ENCODE measurements at places on chromosomes 12 and 14.
A peak's percentile ranks its signal among the peaks of the same experiment; 100 is the strongest.

- DNase-seq, result peak; percentile 53
Measured at GRCh38 chr14:32896979-32897697, 41.5 kb upstream of the NPAS3 start.

DNA sequence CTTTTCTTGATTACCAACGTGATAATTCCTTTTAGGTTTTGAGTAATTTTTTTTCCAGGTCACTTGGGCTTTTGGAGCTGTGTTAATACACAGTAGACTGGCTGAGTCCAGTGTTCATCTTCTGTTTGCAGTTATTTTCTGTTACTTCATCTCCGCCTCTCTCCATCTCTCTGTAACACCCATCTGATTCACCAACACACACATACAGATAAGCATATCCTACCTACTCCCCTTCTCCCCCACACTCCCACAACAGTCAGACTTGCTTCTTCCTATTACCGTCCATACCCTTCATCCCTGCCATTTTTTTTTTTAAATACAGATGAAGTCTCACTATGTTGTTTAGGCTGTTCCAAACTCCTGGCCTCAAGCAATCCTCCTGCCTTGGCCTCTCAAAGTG lies 72.7 kb upstream of the MANSC4 start:
- no peak for DNase-seq

DNA sequence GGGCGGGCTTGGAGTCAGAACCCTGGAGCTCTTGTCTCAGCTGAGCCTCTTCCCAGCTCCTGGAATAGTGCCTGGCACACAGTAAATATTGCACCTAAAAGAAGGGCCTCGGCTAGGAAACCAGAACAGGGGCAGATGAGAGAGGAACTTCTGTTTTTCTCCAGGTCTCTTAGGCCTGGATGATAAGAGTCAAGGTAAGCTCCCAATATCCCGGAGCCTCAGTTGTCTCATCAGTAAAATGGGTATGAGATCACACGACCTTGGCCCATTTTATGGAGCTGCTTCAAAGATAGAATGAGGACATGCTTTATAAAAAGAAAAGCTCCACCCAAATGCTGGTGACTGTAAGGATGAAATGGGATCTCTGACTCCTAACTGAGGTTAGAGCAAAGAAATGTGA lies 202.2 kb downstream of the TTC7B start:
- no peak for DNase-seq

DNA sequence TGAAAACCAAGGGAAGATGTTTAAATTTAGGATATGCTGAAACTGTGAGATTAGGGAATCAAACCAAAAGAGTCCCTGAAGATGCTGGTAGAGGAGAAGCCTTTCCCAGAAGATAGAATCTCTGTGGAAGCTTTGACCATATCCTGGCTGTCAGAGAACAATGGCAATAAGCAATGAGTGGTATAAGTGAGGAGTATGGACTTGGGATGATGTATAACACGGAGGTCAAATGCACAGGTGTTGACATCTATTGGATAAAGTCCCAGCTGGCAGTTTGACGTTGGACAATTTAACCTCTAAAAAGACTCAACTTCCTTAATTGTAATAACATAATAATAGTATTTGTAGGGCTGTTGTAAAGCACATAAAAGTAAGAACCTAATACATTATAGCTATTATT lies 30.1 kb upstream of the CLEC14A start:
- no peak for DNase-seq

- DNase-seq, result no peak
Measured at GRCh38 chr12:49403971-49404450, 36.7 kb downstream of the SPATS2 start.

DNA sequence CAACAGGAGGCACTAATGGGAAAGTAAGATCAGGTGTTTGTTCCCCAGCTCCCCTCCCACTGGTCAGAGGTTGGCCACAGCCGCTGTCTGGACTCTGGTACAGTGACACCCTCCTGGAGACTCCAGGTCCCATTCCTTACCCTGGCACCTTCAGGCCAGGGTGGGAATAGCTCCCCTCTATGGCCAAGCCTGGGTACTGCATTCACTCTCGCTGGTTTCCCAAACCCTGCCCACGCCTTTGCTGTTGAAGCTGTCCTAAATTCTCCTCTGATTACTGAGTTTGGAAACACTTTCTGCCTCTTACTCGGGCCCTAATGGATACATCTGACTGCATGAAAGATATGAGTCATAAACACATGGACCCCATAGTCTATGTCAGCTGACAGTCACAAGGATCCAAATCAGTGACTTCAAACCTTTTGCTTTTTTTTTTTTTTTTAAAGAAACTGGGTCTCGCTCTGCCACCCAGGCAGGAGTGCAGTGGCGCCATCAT lies 17.9 kb downstream of the HRK start:
- peak; percentile 49 for DNase-seq

DNA sequence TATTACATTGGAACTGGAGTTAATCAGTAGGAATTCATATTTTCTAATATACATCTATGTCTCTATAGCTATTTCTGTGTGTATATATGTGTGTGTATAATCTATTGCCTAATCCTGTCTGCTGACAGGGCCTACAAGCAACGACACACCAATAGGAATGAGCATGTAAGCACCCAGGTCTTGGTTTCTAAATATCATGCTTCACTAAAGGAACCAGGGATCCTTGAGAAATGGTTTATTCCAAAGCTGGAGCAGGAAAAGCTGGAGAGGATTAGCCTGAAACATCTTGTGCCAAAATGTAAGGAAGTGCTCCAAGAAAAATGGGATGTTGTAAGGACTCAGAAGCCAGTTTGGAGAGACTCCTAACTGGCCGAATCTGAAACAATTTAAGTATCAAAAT lies 29.3 kb upstream of the LGALS3 start:
- DNase-seq, result no peak

GRCh38 chr12:127690161-127690560 lies 576.8 kb upstream of the TMEM132C start:
- DNase-seq, result no peak

GRCh38 chr12:71063087-71063486 lies 94.7 kb downstream of the TSPAN8 start:
- DNase-seq, result no peak

DNA sequence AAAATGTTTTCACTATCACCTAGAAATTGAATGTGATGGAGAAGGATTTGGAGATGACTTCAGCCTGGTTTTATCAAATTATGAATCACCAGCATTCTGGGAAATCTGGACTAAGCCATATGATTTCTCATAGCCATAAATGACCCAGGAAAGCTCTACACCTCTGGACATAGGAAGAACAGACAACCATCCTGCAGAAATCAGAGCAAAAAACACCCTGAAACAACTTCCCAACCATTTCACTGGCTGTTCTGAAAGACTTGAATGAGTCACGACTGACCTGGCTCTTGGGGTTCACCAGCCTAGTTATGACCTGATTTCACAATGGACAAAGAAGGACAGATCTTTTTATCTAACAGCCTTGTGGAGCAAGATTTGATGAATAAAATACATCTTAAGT lies 123.8 kb downstream of the KCNH5 start:
- DNase-seq, result no peak

DNA sequence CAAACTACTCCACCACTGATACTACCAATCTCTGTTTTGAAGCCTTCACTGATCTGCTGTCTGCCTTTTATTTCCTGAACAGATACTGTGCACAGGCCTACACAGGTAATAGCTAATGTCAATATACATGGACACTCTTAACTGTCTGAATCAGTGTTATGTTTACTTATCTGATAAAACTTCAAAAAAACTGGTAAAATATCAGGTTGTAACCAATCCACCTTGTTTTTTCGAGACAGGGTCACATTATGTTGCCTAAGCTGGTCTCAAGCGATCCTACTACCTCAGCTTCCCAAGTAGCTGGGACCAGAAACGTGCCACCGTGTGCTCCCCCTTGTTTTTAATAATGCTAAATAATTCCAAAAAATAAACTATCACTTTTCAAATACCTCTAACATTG lies 43.5 kb downstream of the HECTD1 start:
- no peak for DNase-seq

- DNase-seq, result no peak
Measured at GRCh38 chr14:104507443-104507842, 72.1 kb upstream of the C14orf180 start.

- no peak for DNase-seq
Measured at GRCh38 chr12:116861320-116861719, 19.9 kb downstream of the HRK start.

DNA sequence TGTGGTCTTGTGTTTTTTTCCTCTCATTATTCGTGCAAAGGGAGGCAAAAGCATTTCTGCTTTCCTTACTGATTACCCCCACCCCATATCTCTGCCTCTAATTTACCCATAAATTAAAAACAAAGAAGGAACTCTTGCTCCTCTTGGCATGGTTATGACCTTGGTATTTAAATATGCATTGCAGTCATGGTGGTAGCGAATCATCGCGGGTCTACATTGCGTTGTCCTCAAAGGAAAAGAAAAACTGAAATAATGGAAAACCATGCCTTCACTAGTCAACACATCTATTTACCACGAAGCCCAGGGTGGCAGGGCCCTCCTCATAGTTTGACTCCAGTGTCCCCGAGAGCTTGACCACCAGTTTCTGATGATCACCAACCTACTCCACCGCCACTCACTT lies 126.7 kb upstream of the PARP11 start:
- no peak for DNase-seq

- no peak for DNase-seq
Measured at GRCh38 chr12:45794422-45794821, 64.9 kb downstream of the ARID2 start.

GRCh38 chr12:113845900-113846674 lies 120.0 kb downstream of the RBM19 start:
- no peak for DNase-seq

DNA sequence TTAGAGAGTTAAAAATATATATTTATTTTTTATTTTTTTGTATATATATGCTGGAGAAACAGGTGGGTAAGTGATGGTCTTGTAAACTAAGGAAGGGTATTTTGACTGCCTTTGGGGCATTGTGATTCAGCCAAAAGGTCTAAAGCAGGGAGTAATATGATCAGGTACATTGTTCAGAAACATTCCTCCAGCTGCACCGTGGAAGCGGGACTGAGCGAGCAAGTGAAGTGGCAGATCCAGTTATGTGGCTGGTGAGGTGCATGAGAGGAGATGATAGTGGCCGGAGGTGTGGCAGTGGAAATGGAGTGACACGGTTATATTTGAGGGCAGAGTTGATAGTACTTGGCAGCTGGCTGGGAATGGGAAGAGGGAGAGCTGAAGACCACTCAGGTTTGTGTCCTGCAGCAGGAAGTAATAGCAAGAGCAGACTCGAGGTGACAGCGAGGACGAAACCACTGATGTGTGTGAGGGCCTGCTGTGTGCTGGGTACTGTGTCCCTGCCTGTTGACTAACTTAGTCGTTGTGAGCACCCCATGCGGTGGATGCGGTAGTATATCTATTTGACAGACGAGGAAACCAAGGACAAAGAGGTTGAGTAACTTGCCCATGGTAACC lies 39.2 kb downstream of the EID3 start:
- DNase-seq, result no peak

- DNase-seq, result peak; percentile 43
Measured at GRCh38 chr14:64266239-64266638, 27.9 kb downstream of the ESR2 start.

GRCh38 chr12:89413234-89413633 lies 60.9 kb upstream of the DUSP6 start:
- DNase-seq, result no peak

DNA sequence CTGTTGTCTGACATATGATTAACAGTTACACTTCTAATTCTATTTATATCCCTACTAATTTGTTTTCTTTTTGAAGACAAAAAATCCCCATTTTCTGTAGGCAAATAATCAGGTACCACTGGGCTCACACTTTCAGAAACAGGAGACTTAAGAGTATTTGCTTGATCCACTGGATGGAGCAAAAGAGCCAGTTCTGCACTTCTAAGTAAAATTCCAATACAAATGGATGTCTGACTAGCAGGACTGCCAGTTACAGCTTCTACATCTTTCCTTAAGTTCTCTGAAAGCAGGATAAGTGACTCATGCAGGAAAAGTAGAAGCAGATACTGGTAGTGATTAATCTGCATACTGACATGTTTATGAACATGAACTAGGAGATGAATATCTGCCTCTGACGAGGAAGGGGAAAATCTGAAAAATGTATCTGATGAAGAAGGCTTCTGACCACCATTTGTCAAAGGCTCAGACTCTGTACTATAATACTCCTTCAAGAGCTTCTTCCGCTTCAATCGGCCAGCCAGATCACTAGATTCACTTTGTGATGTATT lies 73.8 kb upstream of the ANKS1B start:
- peak; percentile 34 for DNase-seq

- DNase-seq, result no peak
Measured at GRCh38 chr14:79992407-79993198, 218.7 kb downstream of the DIO2 start.

- no peak for DNase-seq
Measured at GRCh38 chr14:61992139-61992538, 229.9 kb downstream of the SNAPC1 start.

GRCh38 chr14:68616221-68616902 lies 176.5 kb downstream of the ZFP36L1 start:
- peak; percentile 44 for DNase-seq

DNA sequence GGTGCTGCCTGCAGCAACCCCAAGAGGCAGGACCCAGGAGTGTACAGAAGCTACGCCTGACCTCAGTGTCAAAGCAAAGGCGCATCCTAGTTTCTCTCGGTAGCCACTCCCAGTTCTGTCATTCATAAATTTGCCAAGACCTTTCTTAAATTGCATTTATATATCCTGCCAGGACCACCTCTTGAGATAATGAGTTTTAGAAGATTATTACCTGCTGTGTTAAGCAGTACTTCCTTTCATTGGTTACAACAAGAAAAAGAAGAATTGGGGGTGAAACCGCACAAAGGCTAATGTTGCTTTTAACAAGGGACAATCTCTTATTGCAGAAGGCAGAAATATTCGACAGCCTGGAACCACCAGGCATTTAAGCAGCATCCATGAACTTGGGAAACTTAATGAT lies 57.8 kb downstream of the CIT start:
- no peak for DNase-seq

- DNase-seq, result peak; percentile 42
Measured at GRCh38 chr12:66648033-66648735, 30.7 kb downstream of the GRIP1 start.

GRCh38 chr12:466762-467161 lies 7.0 kb downstream of the B4GALNT3 start:
- no peak for DNase-seq

GRCh38 chr14:103014466-103015228 lies 42.7 kb downstream of the CDC42BPB start:
- no peak for DNase-seq

- peak; percentile 62 for DNase-seq
Measured at GRCh38 chr12:54701940-54702592, 53.9 kb upstream of the DCD start.

DNA sequence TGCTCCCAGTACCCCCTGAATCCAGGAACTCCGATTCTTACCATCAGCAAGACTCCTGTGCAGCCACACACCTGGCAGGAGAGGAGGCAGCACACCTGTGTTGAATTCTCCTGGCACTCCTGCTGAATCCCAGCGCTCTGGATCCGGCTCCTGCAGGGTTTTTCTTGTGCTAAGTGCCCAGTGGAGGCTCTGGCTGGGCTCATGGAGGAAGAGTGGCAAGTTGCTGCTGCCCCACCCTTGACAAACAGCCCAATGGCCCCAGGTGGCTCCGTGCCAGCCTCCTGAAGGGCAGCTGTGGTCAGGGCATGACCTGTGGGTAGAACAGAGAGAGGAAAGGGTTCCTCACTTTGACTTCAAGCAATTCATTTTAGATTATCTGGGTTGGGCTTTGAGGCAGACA lies 20.0 kb downstream of the CRACR2A start:
- no peak for DNase-seq

GRCh38 chr14:67079846-67080245 lies 109.4 kb upstream of the GARIN2 start:
- no peak for DNase-seq

Data from ACHN (cell line).